ENCODE measurements at places on chromosomes 4 and X. TPM values are rescaled to one million over a fixed set of nuclear protein-coding genes. Genes with fewer than 3 reads are reported as not detected.

SLC34A2 gene
- total RNA-seq = not detected

DNA sequence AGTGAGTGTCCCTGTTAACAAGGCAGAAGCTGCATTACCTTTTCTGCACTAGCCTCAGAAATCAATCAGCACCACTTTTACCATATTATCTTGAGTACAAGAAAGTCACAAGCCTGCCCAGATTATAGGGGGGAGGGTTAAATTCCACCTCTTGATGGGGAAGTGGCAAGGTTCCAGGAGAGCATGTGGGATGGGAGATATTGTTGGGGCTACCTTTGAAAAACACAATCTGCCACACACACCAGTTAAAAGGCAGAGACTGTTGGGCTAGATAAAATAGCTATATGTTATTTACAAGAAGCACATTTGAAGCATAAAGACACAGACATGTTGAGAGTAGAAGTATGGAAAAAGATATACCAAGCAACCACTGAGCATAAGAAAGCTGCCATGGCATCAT is 6.6 kb upstream of the AVPR2 start:
- no peak for DNase-seq
- no peaks in the 10 kb centered on the region for H3K36me3 ChIP-seq
- peaks cover 14% of the 10 kb centered on the region for H3K4me1 ChIP-seq
- H3K27me3 ChIP-seq = peaks cover 13% of the 10 kb centered on the region
- no peak overlapping the region for H3K27ac ChIP-seq
- H3K4me3 ChIP-seq = no peak overlapping the region

PCDH18 gene
- not detected for total RNA-seq

PLXNB3 gene
- 1.3 TPM for total RNA-seq

PKD2 gene
- total RNA-seq = 10.9 TPM

BMP3 gene
- not detected for total RNA-seq

GRCh38 chrX:132467026-132467425 is 21.8 kb downstream of the MBNL3 start:
- no peak overlapping the region for H3K4me3 ChIP-seq
- H3K36me3 ChIP-seq = no peaks in the 10 kb centered on the region
- DNase-seq = no peak
- no peaks in the 10 kb centered on the region for H3K4me1 ChIP-seq

GRCh38 chrX:101484135-101484534 is 1.1 kb upstream of the ARMCX4 start:
- peaks cover 8% of the 10 kb centered on the region for H3K4me1 ChIP-seq
- H3K27ac ChIP-seq = no peak overlapping the region
- no peaks in the 10 kb centered on the region for H3K36me3 ChIP-seq

GRCh38 chrX:103539695-103540094 is 20.4 kb upstream of the RAB40A start:
- no peak overlapping the region for H3K27ac ChIP-seq
- no peaks in the 10 kb centered on the region for H3K4me1 ChIP-seq
- no peaks in the 10 kb centered on the region for H3K36me3 ChIP-seq
- DNase-seq = no peak
- H3K27me3 ChIP-seq = peaks cover 1% of the 10 kb centered on the region
- H3K4me3 ChIP-seq = no peak overlapping the region

- no peak overlapping the region for H3K27ac ChIP-seq
- no peak for DNase-seq
- H3K27me3 ChIP-seq = no peaks in the 10 kb centered on the region
- H3K36me3 ChIP-seq = no peaks in the 10 kb centered on the region
- H3K4me1 ChIP-seq = no peaks in the 10 kb centered on the region
- no peak overlapping the region for H3K4me3 ChIP-seq
Observed at GRCh38 chr4:45865781-45866180, 258.1 kb downstream of the GABRG1 start.

KLB gene
- not detected for total RNA-seq

ZNF711 gene
- total RNA-seq = 0.30 TPM

XAGE2 gene
- not detected for total RNA-seq

- H3K36me3 ChIP-seq = no peaks in the 10 kb centered on the region
- no peak for DNase-seq
- H3K27ac ChIP-seq = no peak overlapping the region
- no peaks in the 10 kb centered on the region for H3K4me1 ChIP-seq
- peaks cover 4% of the 10 kb centered on the region for H3K27me3 ChIP-seq
Observed at GRCh38 chr4:41784191-41784979, 35.9 kb upstream of the PHOX2B start.

DNA sequence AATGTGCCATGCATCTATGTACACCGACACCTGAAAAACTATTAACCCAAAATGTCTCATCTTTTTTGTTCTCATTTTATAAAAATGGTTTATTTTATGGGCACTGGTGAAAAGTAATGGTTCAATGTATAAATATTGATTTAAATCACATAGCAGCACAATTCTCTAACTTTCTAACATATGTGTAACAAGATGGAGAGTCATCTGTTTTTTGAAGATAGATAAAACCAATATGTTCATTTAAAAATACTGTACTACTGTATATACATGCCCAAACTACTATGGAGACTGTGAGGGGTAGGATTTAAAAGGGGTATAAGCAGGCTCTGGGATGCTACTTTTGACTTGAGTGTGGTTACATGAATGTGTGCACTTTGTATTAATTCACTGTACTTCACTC is 67.6 kb downstream of the GLRA3 start:
- no peak overlapping the region for H3K4me3 ChIP-seq
- H3K27me3 ChIP-seq = no peaks in the 10 kb centered on the region
- H3K27ac ChIP-seq = no peak overlapping the region
- H3K36me3 ChIP-seq = no peaks in the 10 kb centered on the region
- no peak for DNase-seq

DNA sequence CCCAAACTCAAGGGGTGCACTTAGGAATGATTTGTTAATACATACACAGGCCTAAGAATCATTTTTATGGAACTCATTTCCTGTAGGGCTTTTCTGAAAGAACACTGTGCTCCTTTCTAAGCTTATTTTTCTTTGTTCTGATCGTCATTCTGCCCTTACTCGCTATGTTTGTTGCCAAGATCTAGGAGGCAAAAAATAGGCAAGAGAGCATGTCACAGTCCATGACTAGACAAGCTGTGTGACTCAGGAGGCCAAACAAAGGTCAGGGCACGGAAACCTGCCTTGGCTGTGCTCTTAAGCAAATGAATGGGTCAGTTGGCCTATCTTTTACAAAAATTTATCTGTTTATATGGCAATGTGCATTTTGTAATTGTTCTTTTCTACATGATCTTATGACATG is 42.5 kb upstream of the C1GALT1C1 start:
- no peak overlapping the region for H3K4me3 ChIP-seq
- H3K36me3 ChIP-seq = peaks cover 7% of the 10 kb centered on the region
- DNase-seq = no peak
- H3K4me1 ChIP-seq = peaks cover 3% of the 10 kb centered on the region
- no peaks in the 10 kb centered on the region for H3K27me3 ChIP-seq

- peaks cover 53% of the 10 kb centered on the region for H3K27me3 ChIP-seq
- H3K27ac ChIP-seq = no peak overlapping the region
- no peak overlapping the region for H3K4me3 ChIP-seq
Observed at GRCh38 chrX:140507223-140507981, 2.5 kb upstream of the SOX3 start.

NAA11 gene
- not detected for total RNA-seq

DNA sequence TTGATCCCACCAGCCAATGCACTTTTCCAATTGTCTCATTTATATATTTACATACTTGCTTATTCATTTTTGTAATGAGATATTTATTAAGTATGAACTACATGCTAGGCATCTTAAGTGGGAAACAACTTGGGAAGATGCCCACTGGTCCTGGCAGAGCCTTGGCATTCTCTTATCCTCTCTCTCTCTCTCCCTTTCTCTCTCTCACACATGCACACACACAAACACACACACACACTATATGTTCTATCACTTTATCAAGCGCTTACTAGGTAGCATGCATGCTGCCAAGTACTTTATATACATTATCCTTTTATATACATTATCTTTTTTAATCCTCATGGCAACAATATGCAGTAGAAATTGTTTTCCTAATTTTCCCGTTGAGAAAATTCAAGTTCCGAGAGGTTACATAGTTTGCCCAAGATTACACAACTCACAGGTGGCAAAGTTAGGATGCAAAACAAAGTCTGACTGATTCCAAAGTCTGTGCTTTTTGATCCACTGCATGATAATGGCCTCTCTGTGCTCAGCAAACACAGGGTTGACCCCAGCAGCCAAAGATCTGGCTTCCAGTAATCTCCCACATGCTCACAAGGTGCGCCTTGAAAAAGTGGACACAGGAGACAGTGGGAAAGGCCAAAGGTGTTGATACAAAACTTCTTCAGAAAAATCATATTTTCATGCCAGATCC is 173.1 kb upstream of the KLF3 start:
- H3K36me3 ChIP-seq = no peaks in the 10 kb centered on the region
- DNase-seq = no peak
- H3K4me3 ChIP-seq = no peak overlapping the region
- H3K27me3 ChIP-seq = no peaks in the 10 kb centered on the region
- H3K4me1 ChIP-seq = peaks cover 22% of the 10 kb centered on the region
